ENCODE measurements at places on chromosomes 5 and 9. TPM values are rescaled to one million over a fixed set of nuclear protein-coding genes. Genes with fewer than 3 reads are reported as not detected.

Gene ZER1
- 21.5 TPM for total RNA-seq

Gene FOXI1
- total RNA-seq: 0.64 TPM

Gene SLC34A1
- total RNA-seq: not detected

Gene CNTNAP3
- not detected for total RNA-seq

Gene LCN1
- not detected for total RNA-seq

Gene PCAT7
- not detected for total RNA-seq

Gene MYOZ3
- total RNA-seq: not detected

Gene CTNNAL1
- 14.6 TPM for total RNA-seq

Gene NCS1
- 38.1 TPM for total RNA-seq

Gene IFNW1
- total RNA-seq: not detected

Gene NTNG2
- total RNA-seq: 8.3 TPM

Gene PDLIM4
- not detected for total RNA-seq

Gene LCP2
- 360 TPM for total RNA-seq

Gene SKP2
- total RNA-seq: 75.9 TPM

Gene NDUFS4
- total RNA-seq: 48.5 TPM

Gene ARID3C
- not detected for total RNA-seq

Gene SLC6A19
- not detected for total RNA-seq

Gene CDKN2B-AS1
- 2.0 TPM for total RNA-seq

Gene RNF183
- not detected for total RNA-seq

GRCh38 chr5:16909464-16909863 lies 26.6 kb downstream of the MYO10 start:
- no peak for DNase-seq

- DNase-seq: no peak
Observed at GRCh38 chr9:107751567-107752210, 262.1 kb upstream of the KLF4 start.

GRCh38 chr9:33785914-33786313 lies 9.4 kb upstream of the PRSS3 start:
- no peak for DNase-seq

- no peak for DNase-seq
Observed at GRCh38 chr5:140324617-140325241, 21.7 kb downstream of the HBEGF start.

GRCh38 chr5:74468421-74468820 lies 172.1 kb downstream of the ENC1 start:
- no peak for DNase-seq

- no peak for DNase-seq
Observed at GRCh38 chr5:150527038-150527437, 19.1 kb downstream of the NDST1 start.

DNA sequence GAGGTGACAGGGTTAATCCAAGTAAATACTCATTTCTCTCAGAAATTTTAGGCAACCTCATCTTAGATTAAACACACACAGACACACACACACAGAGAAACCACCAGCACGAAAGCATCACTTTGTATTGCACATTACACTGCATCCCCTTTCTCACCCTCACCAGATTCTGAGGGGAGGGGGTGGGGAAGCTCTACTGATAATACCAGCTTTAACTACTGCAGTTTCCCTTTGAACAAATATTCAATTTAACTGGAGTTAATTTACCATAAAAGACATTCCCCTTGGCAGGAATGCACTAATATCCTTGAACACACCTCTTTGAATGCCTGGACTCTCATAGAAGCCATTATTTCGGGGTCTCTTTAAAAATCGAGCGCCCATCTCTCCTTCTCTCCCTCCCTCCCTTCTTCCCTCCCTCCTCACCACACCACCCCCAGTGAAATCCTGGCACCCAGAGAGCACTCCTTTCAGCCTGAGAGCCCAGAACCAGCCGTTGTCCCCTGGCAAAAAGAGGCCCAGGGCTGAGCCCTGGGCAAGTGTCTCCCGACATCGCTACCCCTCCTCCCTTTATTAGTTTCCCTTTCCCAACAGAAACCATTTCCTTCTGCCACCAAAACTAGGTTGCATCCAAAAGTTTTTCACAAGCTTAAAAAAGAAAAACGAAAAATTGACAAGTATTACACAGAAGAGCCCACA lies 2.8 kb upstream of the NFIB start:
- no peak for DNase-seq

DNA sequence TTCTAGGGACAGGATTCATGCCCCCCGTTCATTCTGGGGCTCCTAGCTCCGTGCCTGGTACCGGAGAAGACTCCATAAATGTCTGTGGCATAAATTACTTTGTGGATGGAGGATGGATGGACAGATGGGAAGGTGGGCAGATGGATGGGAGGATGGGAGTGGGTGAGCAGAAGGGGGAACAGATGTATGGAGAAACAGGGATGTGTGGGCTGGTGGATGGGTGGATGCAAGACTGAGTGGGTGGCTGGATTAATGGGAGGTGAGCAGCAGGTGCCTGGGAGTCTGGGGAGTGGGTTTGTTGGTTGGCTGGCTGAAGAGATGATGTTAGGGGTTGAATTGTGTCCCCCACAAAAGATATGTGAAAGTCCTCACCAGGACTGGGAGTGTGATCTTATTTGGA lies 43.5 kb downstream of the SARDH start:
- no peak for DNase-seq

GRCh38 chr9:18851069-18851795 lies 181.8 kb downstream of the SAXO1 start:
- DNase-seq: no peak

- DNase-seq: no peak
Observed at GRCh38 chr9:2526071-2526828, 95.3 kb upstream of the VLDLR start.

DNA sequence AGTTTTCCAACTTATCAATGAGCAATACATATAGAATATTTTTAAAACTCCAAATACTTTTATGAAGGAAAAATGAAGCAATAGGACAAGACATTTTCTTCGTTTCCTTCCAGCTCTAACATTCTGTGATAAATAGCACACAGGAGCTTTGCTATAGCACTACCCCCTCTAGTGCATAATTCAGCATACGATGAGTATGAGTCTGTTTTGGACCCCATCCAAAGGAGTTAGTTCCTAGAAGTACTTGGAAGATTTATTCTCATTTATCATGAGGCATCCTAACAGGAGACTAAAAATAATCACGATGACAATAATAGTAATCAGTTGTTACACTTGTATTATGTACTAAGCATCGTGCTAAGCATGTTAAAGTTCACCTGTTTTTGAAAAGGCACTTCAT lies 1061.3 kb upstream of the DMAC1 start:
- no peak for DNase-seq

GRCh38 chr5:1445689-1446601 lies 705 bp upstream of the SLC6A3 start:
- no peak for DNase-seq

- DNase-seq: peak; percentile 81
Observed at GRCh38 chr5:107673368-107674136, 2.8 kb upstream of the EFNA5 start.

DNA sequence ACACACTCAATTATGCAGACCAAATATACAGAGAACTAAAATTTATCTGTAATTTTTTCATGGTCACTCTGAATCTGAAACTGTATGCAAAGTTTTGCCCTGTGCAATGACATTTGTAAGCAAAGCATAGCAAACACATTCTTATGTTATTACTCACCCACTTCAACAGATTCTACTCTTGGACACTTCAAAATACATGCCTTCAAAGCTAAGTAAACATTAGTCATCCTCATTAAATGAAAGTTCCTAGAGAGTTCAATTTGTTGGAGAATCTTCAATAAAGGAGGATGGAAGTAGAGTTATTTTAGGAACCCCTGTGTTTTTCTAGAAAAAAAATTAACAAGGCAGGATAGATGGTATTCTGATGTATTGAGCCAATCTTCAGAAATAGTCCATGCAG lies 639.7 kb upstream of the C9orf72 start:
- DNase-seq: no peak

GRCh38 chr9:22030101-22030598 lies 21.0 kb upstream of the CDKN2B start:
- no peak for DNase-seq

DNA sequence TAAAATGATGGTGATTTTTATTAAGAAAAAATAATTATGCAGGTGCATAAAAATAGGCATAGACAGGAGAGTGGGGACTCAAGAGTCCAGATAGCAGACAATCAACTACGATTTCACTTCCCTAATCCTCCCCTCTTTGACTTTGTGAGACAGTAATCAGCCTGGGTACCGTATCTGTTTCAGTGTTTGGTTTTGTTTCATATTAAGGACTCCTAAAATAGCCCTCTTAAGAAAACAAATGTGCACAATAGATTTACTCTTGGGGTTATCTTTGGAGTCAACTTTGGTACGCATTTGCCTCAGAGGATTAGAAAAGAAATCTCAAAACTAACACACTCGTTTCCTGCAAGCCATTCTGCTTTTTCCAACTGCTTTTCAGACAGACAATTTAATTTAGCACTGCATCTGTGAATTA lies 96.3 kb downstream of the ZNF608 start:
- DNase-seq: no peak

GRCh38 chr9:10134266-10134665 lies 478.5 kb downstream of the PTPRD start:
- no peak for DNase-seq

- DNase-seq: no peak
Observed at GRCh38 chr9:95081998-95082397, 235.5 kb downstream of the FANCC start.

GRCh38 chr5:133259199-133259997 lies 207.6 kb downstream of the HSPA4 start:
- no peak for DNase-seq

DNA sequence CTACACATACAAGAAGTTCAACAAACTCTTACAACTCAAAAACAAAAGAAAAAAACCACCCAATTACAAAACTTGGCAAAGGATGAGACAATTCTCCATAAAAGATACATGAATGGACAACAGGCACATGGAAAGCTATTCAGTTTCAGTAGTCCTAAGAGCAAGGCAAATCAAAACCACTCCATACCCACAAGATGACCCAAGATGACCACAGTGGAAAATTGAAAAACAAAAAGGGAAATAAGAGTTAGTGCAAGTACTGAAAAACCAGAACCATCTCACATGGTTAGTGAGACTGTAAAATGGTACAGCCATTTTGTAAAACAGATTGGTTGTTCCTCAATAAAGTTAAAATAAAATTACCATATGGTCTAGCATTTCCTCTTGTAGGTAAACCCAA lies 287.1 kb upstream of the CDH9 start:
- DNase-seq: no peak

DNA sequence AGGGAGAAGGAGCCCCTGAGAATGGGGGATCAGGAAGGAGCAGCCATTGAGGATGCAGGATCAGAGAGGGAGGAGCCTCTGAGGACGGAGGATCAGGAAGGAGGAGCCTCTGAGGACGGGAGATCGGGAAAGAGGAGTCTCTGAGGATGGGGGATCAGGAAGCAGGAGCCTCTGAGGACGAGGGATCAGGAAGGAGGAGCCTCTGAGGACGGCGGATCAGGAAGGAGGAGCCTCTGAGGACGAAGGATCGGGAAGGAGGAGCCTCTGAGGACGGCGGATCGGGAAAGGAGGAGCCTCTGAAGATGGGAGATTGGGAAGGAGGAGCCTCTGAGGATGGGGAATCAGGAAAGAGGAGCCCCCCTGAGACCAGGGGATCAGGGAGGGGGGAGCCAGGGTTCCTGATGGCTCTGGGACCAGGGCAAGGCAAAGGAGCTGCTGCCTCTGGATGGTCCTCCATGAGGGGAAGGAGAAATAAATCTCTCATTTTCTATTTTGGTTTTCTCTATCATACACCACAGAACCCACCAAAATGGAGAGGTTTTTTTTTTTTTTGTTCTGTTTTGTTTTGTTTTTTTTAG lies 22.6 kb upstream of the SARDH start:
- DNase-seq: no peak

- peak; percentile 62 for DNase-seq
Observed at GRCh38 chr9:21995666-21996398, 1.2 kb downstream of the CDKN2B-AS1 start.

GRCh38 chr5:94693043-94693822 lies 74.8 kb downstream of the SLF1 start:
- no peak for DNase-seq

- DNase-seq: no peak
Observed at GRCh38 chr9:5696884-5697283, 68.0 kb downstream of the RIC1 start.

GRCh38 chr5:141851195-141851874 lies 26.9 kb downstream of the PCDH1 start:
- DNase-seq: no peak

Measured in natural killer cell treated with Interleukin-12 subunit alpha and Interleukin-12 subunit beta and Interleukin-15 and Interleukin-18, amount 100 ng/mL, for 72 hours (primary cell).